ENCODE measurements at places on chromosomes 12 and 14. TPM values are rescaled to one million over a fixed set of nuclear protein-coding genes. Genes with fewer than 3 reads are reported as not detected.

WNT1 gene
- total RNA-seq: not detected

MANSC4 gene
- not detected for total RNA-seq

PMCH gene
- 0.30 TPM for total RNA-seq

EMP1 gene
- 65.7 TPM for total RNA-seq

C14orf39 gene
- not detected for total RNA-seq

IAPP gene
- 0.10 TPM for total RNA-seq

ZDHHC22 gene
- total RNA-seq: not detected

KRT3 gene
- total RNA-seq: not detected

IFT81 gene
- 13.7 TPM for total RNA-seq

MSRB3 gene
- 91.8 TPM for total RNA-seq

TROAP gene
- total RNA-seq: 3.4 TPM

DHRS4L2 gene
- 8.4 TPM for total RNA-seq

RIMBP2 gene
- not detected for total RNA-seq

SERPINA10 gene
- not detected for total RNA-seq

LRRK2 gene
- total RNA-seq: 12.3 TPM

OR10G3 gene
- not detected for total RNA-seq

KCNJ8 gene
- 9.1 TPM for total RNA-seq

ERH gene
- total RNA-seq: 56.7 TPM

KRT84 gene
- total RNA-seq: not detected

C2CD5 gene
- 19.4 TPM for total RNA-seq

EIF2S3B gene
- 14.8 TPM for total RNA-seq

LMNTD1 gene
- 0.63 TPM for total RNA-seq

NYNRIN gene
- total RNA-seq: 6.9 TPM

RDH16 gene
- total RNA-seq: 0.13 TPM

KLHDC1 gene
- 3.4 TPM for total RNA-seq

TSPAN19 gene
- not detected for total RNA-seq

RFX4 gene
- total RNA-seq: not detected

COX8C gene
- not detected for total RNA-seq

GYS2 gene
- total RNA-seq: not detected

GPR84 gene
- total RNA-seq: 0.07 TPM

LUM gene
- 115 TPM for total RNA-seq

DENR gene
- 26.3 TPM for total RNA-seq

CLEC2A gene
- total RNA-seq: not detected

PYGL gene
- 91.4 TPM for total RNA-seq

PFKM gene
- 85.8 TPM for total RNA-seq

SSPN gene
- total RNA-seq: 30.8 TPM

MUCL1 gene
- total RNA-seq: not detected

TPPP2 gene
- not detected for total RNA-seq

KRT6C gene
- not detected for total RNA-seq

NKX2-1 gene
- total RNA-seq: not detected

TAS2R7 gene
- not detected for total RNA-seq

CAPS2 gene
- total RNA-seq: 7.4 TPM

LRRIQ1 gene
- total RNA-seq: 0.17 TPM

CCDC177 gene
- total RNA-seq: not detected

P2RX2 gene
- total RNA-seq: not detected

CD4 gene
- total RNA-seq: 0.26 TPM

NEMP1 gene
- 6.6 TPM for total RNA-seq

ARHGDIB gene
- 11.4 TPM for total RNA-seq

DNAI7 gene
- 0.53 TPM for total RNA-seq

CABP1 gene
- 21.4 TPM for total RNA-seq

TTC8 gene
- total RNA-seq: 24.4 TPM

MBIP gene
- 12.8 TPM for total RNA-seq

GMFB gene
- 92.0 TPM for total RNA-seq

MYO1H gene
- total RNA-seq: not detected

ESPL1 gene
- 2.3 TPM for total RNA-seq

MYF6 gene
- not detected for total RNA-seq

CDKN1B gene
- 38.1 TPM for total RNA-seq

C12orf60 gene
- 0.59 TPM for total RNA-seq

CBX5 gene
- 47.0 TPM for total RNA-seq

Measured in smooth muscle cell of the pulmonary artery (primary cell).